ENCODE measurements at places on chromosomes 11 and 22.

- DNase-seq, result no peak
Observed at GRCh38 chr11:127003260-127003981, 2.9 kb upstream of the KIRREL3 start.

- no peak for DNase-seq
Observed at GRCh38 chr11:105490333-105490732, 119.5 kb upstream of the GRIA4 start.

- DNase-seq, result no peak
Observed at GRCh38 chr11:34013898-34014571, 37.5 kb upstream of the CAPRIN1 start.

DNA sequence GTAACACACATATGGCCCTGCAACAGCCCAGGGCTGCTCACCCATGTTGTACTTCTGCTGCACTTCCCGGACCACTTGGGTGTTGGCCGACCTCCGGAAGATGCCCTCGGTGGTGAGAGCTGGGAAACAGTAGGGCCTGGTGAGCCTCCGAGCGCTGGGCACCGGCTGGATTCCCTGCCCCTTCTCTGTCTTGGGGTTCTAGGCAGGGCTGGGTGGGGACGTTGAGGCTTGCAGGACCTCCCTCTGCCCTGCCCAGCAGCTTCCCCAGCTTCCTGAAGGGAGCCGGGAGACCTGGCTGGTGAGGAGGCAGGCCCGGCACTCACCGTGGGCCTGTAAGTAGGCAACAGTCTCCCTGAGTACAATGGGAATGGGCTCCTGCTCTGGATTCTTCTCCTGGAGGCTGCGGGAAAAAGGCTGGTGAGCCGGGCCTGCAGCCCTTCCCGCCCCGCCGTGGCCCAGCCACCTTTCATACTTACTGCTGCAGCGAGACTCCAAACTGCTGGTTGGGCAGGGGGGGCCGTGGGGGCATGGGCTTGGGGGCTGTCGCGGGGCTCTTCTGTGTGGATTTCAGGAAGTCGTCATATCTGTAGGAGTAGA lies 20.2 kb downstream of the ARHGAP1 start:
- no peak for DNase-seq

- no peak for DNase-seq
Observed at GRCh38 chr11:76443268-76443980, 1.4 kb upstream of the EMSY start.

- DNase-seq, result no peak
Observed at GRCh38 chr11:1565173-1565903, 6.7 kb downstream of the DUSP8 start.

- no peak for DNase-seq
Observed at GRCh38 chr22:30208631-30209603, 37.6 kb downstream of the LIF start.

Data from cerebellar nuclear complex (tissue), 1 donor.